ENCODE measurements at places on chromosomes 6 and 20.

- DNase-seq: no peak
Measured at GRCh38 chr6:168515376-168515775, 74.4 kb downstream of the SMOC2 start.

DNA sequence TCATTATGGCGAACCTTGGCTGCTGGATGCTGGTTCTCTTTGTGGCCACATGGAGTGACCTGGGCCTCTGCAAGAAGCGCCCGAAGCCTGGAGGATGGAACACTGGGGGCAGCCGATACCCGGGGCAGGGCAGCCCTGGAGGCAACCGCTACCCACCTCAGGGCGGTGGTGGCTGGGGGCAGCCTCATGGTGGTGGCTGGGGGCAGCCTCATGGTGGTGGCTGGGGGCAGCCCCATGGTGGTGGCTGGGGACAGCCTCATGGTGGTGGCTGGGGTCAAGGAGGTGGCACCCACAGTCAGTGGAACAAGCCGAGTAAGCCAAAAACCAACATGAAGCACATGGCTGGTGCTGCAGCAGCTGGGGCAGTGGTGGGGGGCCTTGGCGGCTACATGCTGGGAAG, 22.5 kb upstream of the PRND start:
- no peak for DNase-seq

DNA sequence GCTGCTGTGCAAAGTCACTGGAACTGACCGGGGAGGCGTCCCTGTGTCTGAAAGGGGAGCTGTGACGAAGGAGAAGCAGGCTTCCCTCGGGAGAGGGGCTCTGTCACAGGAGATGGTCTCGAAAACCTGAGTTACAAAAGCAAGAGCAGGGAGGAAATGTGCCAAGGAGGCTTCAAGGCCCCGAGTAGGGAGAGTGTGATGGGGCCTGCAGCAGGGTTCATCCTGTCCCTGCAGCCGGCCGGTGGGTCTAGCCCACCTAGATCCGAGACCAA, 16.7 kb downstream of the DYNLT1 start:
- no peak for DNase-seq

DNA sequence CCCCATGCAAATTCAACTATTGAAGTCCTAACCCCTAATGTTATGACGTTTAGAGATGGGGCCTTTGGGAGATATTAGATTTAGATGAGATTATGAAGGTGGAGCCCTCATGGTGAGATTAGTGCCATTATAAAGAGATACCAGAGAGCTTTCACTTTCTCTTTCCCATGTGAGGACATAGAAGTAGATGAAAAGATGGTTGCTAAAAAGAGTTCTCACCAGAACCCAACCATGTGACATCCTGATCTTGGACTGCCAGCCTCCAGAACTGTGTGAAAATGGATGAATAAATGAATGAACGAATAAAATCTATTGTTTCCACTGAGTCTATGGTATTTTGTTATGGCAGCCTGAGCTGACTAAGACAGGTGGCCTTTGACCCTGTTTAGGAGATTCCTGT, 50.6 kb upstream of the FBXO30 start:
- DNase-seq: no peak

- DNase-seq: no peak
Measured at GRCh38 chr6:56663344-56663743, 20.7 kb upstream of the DST start.

- DNase-seq: no peak
Measured at GRCh38 chr20:23011008-23011721, 23.9 kb upstream of the SSTR4 start.

DNA sequence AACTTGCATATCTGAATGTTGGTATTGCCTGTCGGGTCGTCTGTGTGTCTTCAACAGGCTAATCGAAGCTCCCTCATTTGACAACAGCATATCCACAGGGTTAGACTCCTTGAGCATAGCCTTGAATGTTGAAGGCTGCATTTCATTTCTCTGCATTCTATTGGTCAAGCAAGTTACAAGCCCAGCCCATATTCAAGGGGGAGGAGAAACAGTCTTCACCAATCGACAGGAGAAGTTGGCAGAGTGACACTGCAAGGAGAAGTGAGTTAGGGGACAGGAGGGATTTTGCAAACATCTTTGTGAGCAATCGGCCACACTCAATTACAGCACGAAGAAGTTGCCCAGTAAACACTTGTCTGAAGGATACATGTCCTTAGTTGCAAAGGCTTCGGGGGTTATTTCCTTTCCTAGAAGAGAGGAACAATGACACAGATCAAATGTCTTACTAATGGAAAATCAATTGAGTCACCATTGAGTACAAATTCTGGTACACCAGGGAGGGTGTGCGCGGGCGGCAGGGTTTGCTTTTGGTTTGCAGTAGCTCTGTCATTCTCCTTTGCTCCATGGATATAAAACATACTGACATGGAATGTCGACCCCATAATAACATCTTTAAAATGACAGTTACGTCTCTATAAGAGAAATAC, 60.6 kb upstream of the NT5E start:
- no peak for DNase-seq

DNA sequence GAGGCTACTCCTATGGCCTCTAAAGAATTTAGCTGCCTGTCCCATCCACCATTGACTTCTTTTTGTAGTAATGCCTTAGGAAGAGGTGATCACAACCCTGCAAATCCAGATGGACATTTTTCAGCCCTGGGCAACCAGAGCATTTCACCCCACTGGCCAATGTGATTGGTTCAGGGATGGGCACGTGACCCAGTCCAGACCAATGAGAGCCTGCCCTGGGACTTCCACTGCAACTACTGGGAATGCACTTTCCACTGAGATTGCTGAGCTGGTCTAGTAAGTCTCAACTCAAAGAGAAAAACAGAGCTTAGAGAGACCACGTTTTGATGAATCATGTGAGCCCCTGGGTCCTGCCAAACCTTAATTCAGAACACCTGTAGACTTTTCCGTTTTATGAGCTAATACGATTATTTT, 8.9 kb upstream of the UBE2V1 start:
- peak; percentile 17 for DNase-seq

- DNase-seq: no peak
Measured at GRCh38 chr20:13286607-13287006, 65.5 kb downstream of the ISM1 start.

DNA sequence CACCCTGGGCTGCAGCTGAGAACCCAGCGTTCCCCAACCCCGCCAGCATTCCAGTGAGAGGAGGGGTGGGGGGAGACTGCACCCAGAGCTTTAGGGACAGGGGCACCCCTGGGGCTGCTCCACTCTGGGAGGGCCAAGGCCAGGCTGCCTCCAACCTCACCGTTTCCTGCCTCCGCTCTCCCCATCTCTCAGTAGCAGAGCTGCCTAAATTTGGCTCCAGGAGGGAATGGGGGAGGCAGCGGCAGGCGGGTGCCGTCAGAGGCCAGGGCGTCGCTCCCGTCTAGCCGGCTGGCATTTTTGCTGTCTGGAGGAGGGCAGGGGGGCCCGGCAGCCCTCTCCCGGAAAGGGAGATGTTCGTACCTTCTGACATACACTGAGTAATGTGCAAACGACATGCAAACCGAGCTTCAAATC, 46.6 kb downstream of the NOL4L start:
- DNase-seq: peak; percentile 46

GRCh38 chr6:31871046-31871659, 7.6 kb downstream of the SLC44A4 start:
- DNase-seq: no peak

GRCh38 chr6:43016943-43017334, 2.9 kb downstream of the KLHDC3 start:
- no peak for DNase-seq
